ENCODE measurements at places on chromosomes 5 and 9.
A peak's percentile ranks its signal among the peaks of the same experiment; 100 is the strongest.

DNA sequence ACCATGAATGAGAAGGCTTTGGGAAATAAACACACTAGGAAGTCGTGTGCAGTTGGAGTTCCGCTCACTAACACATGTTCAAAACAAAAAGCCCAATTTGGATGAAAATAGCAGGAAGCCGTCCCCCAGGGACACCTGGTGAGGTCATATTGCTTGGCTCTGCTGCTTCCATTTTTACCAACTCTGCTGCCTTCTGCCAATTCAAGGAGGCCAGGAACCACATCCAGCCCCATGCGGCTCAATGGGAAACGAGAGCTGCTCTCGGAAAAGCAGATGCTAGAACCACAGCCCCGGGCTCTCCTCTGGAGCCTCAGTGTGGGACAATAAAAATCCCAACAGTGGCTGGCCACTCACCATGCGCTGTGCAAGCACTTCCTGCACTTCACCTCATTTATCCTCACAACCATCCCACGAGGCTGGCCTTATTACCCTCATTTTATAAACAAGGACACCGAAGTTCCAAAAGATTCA, 13.4 kb downstream of the ADAM19 start:
- no peak for DNase-seq

DNA sequence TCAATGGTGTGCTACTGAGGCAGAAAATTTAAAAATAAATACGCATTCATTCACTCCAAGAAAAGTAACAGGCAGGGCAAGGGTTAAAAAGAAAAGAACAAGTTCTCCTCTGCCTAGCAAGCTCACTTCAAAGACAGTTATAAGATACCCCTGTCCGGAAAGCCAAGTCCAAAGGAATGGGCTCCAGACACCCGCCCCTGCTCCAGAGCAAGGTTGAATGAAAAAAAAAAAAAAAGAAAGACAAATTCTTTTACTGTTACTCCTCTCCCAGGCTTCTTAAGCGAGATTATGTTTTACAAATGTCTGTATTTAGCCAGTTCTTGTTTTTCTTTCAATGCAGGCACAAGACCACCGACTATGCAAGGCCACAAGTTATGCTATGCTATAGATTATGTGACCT, 9.1 kb upstream of the ANXA2R start:
- DNase-seq = no peak

GRCh38 chr9:106616026-106616425, 246.9 kb upstream of the ZNF462 start:
- no peak for DNase-seq

DNA sequence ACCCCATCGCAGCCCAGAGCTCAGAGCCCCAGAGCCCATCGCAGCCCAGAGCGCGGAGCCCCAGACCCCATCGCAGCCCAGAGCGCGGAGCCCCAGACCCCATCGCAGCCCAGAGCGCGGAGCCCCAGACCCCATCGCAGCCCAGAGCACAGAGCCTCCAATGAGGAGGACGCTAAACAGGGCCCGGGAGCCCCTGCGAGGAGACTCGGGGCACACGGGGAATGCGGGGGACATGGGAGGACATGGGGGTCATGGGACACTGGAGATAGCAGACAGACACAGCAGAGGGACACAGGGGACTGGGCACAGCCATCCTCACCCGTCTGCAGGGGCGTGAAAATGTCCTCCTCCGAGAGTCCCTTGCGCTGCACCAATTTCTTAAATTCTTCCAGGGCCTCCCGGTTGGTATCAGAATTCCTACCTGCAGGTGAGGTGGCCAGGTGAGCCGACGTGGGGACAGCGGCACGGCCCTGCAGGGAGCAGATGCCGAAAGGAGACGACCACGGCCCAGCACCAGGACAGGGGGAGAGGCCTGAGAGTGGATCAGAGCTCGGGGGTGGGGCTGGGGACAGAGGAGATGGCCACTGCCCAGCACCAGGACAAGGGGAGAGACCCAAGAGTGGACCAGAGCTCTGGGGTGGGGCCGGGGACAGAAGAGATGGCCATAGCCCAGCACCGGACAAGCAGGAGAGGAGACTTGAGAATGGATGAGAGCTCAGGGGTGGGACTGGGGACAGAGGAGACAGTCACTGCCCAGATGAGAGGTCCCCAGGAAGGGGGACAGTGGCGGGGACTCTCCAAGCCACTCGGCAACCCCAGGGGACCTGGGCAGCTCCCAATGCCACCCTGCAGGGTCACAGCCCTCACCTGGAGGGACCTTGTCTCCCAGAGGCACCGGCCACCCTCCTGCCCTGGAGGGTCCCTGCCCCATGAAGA, 2.8 kb downstream of the OBP2B start:
- no peak for DNase-seq

GRCh38 chr9:98330831-98331230, 75.4 kb upstream of the TBC1D2 start:
- no peak for DNase-seq

- DNase-seq = no peak
Measured at GRCh38 chr5:76675364-76675763, 40.6 kb upstream of the F2R start.

DNA sequence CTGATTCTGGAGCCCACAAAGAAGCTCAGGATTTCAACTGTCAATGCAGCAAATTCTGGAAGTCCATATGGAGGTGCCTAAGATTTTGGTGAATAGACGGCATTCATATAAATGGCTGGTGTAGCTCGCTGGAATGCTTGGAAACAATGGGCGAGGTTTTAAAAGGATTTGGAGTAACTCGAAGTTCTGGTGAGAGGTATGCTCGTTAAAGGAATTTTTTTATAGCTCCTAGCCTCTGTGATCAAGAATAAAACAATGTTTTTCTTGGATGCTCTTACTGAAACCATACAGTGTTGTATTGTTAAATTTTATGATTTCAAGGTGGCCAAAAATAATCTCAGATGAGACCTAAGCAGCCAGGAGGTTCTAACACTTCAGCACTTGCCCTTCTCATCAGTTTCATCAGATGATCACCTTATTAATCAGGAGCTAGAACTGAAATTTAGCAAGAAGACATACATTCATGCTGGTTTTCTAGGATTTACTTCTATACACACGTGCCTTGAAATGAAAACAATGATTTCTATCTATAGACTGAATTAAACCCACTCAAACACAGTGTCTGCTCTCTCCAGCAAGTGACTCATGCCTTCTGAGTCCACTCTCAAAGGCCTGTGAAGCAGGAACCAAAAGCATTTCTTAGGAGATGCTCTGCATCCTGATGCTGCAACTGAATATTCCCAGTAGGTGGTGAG, 79.2 kb downstream of the OTULIN start:
- no peak for DNase-seq

DNA sequence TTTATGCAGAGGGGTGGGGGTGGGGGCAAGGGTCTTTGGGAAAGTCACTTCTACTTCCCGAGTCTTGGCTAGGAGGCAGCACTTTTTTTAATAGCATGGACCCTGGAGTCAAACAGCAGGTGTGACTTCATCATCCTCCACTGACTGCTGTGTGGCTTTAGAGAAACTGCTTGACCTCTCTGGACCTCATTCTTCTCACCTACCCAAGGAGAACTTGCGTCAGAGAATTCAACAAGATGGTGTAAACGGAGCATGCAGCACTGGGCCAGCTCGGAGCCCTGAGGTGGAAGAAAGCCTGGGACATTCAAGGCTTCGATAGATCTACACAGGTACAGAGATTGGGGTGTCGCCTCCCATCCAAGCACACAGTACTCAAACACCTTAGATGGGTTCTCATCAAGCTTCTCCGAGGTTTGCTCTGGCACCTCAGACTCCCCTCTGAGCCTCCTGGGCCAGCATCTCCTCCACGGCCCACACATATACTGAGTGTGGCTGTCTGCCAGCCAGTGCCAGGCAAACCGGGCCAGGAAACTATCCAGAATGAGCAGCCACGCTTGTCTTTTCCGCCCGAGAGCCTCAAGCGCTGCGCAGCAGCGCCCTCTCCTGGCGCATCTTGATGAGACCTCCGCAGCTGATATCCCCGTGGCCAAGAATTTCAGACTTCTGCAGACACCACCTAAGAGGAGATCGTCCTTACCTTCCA, 4.6 kb upstream of the SLC25A48 start:
- peak; percentile 55 for DNase-seq

- peak; percentile 44 for DNase-seq
Measured at GRCh38 chr5:42583322-42583721, 160.1 kb downstream of the GHR start.

DNA sequence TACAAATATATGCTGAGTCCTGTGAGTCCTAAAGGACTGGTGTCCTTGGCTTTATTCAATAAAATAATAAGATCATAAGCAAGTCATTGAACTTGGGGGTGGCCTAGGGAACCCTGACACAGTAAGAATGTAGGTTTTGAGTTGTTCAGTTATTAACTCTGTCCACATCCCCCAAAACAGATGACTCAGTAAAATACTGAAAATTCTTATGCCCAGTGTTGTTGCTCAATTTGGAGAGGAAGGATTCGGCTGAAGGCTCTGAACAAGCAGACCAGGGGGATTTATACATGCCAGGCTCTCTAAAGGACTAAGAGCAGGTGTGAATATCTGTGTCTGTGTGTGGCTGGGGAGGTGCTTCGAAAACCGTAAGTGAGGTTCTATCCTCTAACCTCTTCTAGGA, 173.7 kb downstream of the RMI1 start:
- no peak for DNase-seq

GRCh38 chr9:113949571-113950078, 73.5 kb downstream of the ZNF618 start:
- DNase-seq = no peak

DNA sequence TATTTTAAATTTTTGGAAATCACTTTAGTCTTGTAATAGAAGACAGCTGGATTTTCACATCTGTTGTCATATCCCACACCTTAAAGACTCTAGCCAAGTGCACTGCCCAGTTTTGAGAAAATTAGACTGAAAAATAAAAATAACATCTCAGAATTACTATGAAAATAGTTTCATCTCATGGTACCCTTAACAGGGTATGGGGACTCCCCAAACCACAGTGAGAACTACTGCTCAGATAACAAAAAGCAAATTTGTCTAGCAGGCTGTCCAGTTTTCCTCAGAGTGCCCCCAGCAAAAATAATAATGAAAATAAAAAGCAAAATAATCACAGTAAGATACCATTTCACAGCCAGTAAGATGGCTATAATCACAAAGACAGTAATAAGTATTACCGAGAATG, 6.5 kb downstream of the UBQLN1 start:
- no peak for DNase-seq

- no peak for DNase-seq
Measured at GRCh38 chr5:73955271-73955846, 329.4 kb downstream of the ARHGEF28 start.

- DNase-seq = no peak
Measured at GRCh38 chr9:68643901-68644809, 60.9 kb upstream of the PIP5K1B start.

DNA sequence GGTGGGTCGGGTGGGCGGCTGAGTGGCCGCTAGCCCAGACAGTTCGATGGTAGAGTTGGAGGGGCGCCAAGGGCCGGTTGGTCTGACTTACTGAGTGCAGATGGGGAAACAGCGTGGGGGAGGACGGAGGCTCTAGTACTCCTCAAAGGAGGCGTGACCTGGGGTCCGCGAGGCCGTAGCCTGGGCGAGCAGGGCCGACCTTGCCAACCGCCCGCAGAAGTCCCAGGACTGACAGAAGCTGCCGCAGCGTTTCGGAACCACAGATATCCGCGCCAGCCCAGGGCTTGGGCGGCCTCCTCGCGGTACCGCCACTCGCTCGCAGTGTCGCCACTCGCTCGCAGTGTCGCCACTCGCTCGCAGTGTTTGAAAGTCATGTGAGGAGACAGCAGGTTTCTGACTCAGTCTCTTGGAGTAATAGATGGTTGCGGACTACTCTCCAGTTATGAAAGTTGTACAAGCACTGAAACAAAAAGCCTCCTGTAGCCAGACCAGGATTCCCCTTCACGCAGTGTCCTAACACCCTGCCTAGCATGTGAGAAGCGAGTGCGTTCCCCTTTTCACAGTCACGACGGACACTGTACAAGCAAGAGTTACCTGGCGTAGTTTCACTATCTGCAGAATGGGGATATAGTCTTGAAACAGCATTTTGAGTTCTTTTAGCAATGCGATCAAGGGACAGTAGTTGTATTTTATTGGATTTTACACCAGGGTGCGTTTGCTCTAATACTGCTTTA, 674 bp downstream of the TMEM38B start:
- peak; percentile 54 for DNase-seq

DNA sequence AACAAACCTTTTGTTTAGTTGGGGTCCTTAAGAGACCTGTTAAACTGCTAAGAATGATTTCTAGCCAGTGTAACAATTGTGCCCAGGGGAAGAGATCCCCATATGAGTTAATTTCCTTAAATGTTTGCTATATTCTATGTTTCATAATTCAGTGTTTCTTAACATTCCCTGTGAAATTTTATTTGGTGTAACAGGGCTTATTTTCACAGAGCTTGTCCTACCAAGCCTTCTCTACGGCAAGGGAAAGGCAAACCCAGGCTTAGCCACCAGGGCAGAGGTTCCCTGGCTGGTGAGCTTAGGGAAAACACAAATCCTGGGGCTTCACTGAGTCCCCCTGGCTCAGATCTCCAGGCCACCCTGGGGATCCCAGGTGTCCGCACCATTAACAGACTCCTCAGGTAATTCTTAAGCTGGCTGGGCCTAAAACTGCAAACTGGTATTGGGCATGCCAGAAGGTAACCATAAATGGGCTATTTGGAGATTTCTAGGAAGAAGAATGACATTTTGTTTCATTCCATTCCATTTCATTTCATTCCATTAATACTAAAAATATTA, 17.0 kb upstream of the LCP2 start:
- no peak for DNase-seq

GRCh38 chr5:143131972-143132371, 271.5 kb downstream of the NR3C1 start:
- no peak for DNase-seq

DNA sequence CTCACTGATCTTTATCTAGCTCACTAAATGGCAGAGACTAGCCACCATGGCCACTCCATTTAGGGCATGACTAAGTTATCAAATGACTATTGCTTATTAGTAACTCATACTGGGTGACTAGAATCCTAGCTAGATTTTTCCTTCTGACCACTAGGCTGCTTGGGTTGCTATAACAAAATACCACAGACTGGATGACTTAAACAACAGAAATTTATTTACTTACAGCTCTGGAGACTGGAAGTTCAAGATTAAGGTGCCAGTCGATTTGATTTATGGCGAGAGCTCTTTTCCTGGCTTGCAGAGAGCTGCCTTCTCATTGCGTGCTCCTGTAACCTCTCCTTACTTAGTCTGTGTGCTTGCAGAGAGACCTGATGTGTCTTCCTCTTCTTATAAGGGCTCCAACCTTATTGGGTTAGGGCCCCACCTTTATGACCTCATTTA, 55.0 kb upstream of the APC start:
- DNase-seq = no peak

DNA sequence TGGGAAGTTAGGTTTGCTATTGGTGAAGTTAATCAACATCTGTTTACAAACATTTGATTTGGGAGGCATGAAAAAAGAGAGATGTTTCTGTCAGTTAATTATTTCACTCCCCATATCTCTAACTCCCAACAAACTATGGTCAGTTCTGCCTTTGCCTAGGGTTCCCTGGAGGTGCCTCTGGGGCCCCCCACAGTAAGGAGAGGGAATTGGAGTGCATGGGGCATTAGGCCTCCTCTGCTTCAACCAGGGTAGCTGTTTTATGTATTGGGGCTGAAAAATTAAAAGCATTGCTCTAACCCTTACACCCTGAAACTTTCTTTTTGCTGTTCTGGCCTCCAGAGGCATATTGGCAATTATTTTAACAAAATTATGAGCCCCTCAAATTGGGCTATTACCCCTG, 32.3 kb downstream of the RUSC2 start:
- no peak for DNase-seq

- no peak for DNase-seq
Measured at GRCh38 chr9:108168236-108168850, 678.8 kb upstream of the KLF4 start.

- DNase-seq = no peak
Measured at GRCh38 chr9:99326112-99326916, 104.2 kb downstream of the SEC61B start.

- no peak for DNase-seq
Measured at GRCh38 chr5:115360046-115360685, 63.7 kb upstream of the CCDC112 start.

Measured in HuH-7.5 (cell line).